Endodermal cell (in vitro differentiated cells): ENCODE measurements at places on chromosomes 16 and 17. TPM values are rescaled to one million over a fixed set of nuclear protein-coding genes. Genes with fewer than 3 reads are reported as not detected.

Gene KIF1C
- total RNA-seq = 50.8 to 133 TPM (median 129 TPM) in 3 replicates

Gene TBC1D3
- 0.18 TPM in 1 of 2 replicates, not detected in the other for total RNA-seq

Gene CDH13
- 0.61 to 2.4 TPM (median 0.86 TPM) in 3 replicates for total RNA-seq

Gene PRPF8
- total RNA-seq = 298 to 331 TPM (median 318 TPM) in 3 replicates

Gene CCL14
- not detected in 3 replicates for total RNA-seq

Gene NPIPB5
- 169 to 284 TPM (median 275 TPM) in 3 replicates for total RNA-seq

Gene TMEM114
- 0.25 and 0.40 TPM in 2 replicates for total RNA-seq

Gene TERB1
- not detected in 2 replicates for total RNA-seq

Gene LITAFD
- total RNA-seq = not detected in 3 replicates
